ENCODE measurements at places on chromosomes 7 and 10.

DNA sequence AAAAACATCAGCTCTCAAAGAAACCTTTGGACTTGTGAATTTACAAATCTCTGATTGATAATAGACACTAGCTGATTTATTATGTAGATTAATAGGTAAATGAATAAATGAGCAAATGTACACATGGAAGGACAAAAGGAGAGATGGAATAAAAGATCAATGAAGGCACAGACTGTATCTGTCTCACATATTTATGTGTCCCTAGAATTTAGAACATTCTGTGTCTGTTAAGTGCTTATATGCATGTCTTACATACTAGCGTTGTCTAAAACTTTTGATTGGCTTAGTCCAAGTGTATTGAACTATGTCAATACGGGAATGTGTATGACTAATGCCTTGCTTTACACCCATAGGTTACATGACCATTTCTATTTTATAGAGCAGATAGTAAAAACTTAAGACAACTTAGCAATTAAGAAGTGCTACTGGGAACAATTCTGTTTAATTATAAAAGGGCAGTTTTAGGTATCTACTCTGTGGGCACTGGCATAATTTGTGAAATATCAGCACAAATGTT lies 140.3 kb downstream of the PLXDC2 start:
- DNase-seq, result no peak

- DNase-seq, result no peak
These were observed 39.8 kb upstream of the ARL4A start for GRCh38 chr7:12647364-12648219.

DNA sequence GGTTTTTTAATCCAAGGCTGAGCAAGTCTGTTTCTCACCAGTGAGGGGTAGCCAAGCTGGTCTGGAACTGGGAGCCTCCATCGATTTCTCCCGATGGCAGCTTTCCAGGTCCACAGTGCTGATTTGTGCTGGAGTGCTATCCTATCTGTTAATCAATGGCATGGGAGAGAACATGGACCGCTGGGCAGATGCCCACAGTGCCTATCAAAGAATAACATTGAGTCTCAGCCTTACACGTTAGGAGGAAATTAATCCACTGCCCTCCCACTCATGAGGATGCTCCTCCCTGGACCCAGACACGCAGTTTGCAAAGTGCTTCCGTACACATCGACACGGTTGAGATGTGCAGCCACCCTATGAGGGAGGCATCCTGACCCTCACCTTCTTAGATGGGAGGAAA lies 36.0 kb upstream of the CUX1 start:
- DNase-seq, result no peak

DNA sequence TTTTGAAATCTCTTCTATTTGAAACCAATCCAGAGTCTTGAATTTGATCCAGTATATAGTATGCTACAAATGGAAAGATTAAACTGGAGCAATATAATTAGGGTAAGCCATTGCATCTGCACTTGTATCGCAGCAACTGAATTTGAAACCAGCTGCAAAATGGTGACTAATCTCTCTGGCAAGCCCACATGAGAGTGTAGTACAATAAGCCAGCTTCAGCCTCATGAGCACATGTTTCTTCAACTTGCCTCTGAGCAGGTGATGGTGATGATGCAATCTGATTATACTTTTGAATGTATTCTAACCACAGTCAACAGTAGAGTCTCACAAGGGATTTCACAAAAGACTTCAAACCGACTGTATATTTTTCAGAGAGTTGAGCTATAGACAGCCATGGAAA lies 829 bp upstream of the RPA3 start:
- DNase-seq, result no peak

- DNase-seq, result no peak
These were observed 37.7 kb downstream of the TRIL start for GRCh38 chr7:28920424-28920823.

DNA sequence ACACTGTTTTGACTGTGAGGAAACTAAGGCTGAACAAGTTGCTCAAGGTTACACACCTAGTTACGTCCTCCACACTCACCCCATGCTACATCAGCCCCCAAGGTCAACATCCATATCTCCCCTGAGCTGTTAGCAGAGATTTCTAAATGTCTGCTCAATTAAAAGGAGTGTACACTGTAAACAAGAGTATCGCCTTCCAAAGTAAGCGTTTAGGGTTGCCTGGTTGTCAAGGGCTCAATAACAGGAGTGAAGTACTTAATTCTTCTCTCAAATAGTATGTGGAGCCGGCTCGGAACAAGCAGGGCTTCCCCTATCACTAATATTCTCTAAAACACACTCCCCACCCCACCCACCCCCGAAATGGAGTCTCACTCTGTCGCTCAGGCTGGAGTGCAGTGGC lies 412.8 kb upstream of the GALNT17 start:
- DNase-seq, result no peak

DNA sequence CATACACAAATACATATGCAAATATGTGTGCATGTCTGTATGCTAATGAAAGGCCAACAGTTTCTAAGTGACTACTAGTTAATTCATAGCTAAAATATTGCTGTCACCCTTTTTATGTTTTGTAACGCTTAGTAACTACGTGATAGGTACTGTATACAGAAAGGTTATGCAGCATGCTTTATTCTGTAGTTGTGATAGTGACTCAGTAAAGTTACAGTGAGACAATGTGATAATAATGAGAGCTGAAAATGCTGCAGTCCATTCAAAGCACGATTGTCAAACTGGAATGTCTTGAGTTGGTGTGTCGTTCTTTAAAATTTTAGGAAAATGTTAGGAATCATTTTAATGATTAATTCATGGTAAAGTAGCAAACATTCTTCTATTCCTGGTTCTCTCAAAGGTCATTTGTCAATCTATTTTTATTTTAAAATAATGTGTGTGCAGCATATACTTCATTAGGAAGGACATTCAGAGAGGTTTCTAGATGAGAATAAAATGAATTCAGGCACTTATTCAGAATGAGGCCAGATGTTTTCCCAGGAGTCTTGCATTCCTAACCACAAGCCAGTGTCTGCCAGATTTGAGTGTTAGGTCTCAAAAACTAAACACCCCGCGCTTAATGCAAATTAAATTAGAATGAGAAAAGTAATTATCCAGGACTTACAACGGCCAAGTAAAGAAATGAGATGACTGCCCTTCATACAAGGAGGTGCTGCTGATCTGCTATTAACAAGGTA lies 408.8 kb upstream of the FZD8 start:
- DNase-seq, result peak; percentile 23

DNA sequence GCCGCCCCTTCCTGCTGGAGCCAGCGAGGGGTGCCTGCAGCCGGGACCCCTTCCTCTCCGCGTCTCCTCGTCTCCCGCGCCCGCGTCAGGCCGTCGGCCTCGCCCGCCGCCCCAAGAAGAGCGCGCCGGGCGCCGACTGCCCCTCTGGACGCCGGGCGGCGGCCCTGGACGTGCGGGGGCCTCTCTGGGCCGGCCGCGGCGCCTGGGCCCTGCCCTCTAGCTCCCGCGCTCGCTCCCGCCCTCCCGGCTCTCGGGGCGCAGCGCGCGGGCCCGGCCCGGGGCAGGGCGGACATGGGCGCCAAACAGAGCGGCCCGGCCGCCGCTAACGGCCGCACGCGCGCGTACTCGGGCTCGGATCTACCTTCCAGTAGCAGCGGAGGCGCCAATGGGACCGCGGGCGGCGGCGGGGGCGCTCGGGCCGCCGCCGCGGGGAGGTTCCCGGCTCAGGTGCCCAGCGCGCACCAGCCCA lies 704 bp downstream of the ZNRF2 start:
- no peak for DNase-seq

- no peak for DNase-seq
These were observed 31.9 kb downstream of the FKBP6 start for GRCh38 chr7:73359746-73360375.

DNA sequence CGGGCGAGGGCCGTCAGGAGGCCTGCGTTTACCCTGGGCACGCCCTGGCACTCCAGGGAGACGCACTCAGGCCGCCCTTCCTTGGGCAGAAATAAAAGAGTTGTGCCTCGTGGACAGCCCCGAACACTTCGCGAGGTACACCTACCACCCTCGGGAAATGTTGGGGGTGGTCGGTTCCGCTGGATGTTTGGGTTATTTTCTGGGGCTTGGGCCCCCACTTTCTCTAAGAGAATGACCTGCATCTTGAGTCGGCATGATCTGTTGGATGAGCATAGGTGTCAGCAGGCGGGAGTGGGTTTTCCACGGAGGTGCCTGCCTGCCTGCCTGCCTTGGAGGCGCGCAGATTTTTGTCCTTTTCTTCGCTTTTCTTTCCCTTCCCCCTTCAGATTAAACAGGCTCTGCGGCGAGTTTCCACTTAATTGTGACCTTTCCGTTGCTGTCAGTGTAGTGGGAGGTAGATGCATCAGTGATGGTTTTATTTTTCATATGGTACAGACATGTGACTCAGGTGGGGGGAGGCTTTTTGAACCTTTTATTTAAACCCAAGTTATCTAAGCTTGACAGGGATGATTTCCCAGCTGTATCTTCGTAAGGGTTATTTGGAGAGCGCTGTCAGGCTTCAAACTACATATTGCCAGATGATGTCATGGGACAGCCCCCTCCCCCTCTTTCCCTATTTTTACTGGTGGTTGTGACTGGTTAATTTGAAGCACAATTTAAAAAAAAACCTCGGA lies 661 bp downstream of the HECTD2 start:
- DNase-seq, result peak; percentile 66

GRCh38 chr10:47412869-47413268 lies 28.8 kb upstream of the ZNF488 start:
- DNase-seq, result no peak

GRCh38 chr10:24168258-24169170 lies 40.4 kb upstream of the KIAA1217 start:
- DNase-seq, result no peak

- DNase-seq, result no peak
These were observed 144.1 kb downstream of the NOC3L start for GRCh38 chr10:94218493-94219183.

DNA sequence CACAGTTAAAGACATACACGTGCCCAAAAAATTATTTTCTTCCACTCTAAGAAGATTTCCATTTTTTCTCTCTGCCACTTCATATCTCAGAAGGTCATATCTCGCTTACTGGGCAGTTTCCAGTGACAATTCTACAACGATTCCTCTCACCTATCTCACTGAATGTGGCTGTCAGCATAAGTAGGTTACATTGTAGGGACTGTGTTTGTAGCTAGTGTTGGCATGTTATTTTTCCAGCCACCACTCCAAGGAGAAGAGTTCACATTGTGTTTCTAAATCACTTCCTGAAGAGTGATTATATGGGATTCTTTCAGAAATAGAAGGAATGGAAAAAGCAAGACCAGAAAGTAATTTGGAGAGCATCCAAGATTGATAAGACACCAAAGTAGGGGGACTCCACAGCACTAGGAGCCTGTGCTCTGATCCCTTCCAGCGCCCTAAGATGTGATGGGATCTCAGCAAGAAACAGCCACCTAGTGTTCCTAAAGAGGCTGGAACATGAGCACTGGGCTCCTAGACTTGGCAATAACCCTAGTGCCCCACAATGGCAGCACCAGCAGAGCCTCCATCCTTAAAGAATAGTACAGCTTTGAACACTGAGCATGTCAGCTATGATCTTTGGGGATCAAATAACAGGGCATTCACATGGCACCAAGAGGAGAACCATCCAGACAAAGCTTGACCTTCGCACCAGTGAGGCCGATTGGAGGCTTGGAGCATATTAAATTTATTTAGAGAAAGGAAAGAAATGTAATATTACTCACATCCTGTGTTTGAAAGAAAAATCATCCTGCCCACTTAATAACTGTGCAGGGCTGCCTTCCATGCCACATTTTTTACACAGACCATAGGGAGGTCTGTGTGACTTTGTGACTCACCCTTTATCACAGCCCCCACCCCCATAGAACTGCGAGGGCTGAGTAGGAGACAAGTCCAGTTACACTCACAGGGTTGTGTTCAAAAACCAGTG lies 51.8 kb downstream of the CAV1 start:
- no peak for DNase-seq

- no peak for DNase-seq
These were observed 27.6 kb downstream of the SLC35G1 start for GRCh38 chr10:93921338-93921737.

DNA sequence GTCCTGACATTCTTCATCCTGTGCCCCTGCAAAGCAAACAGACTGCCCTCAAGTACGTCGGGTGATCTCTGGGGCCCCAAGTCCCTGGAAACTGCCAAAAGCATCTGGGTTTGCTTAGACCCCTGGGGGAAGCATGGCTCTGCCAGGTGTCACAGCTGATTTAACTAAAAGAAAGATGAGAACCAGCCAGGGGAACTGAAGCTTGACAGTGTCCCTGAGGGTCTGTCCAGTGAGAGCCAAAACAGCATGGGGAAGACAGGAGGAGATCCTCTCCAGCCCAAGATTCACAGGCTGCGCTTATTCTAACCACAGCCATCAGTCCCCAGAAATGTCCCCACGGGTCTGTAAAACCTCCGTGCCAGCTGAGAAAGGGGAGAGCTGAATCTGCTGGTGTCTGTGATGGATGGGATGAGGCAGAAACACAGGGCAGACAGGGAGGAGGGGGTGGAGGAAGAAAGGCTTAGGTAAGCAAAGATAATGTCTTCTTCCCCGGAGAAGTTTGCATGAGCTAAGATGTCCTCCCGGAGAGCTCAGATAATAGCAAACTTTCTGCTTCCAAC lies 21.3 kb downstream of the CCDC3 start:
- peak; percentile 17 for DNase-seq

- DNase-seq, result no peak
These were observed 22.0 kb downstream of the UMAD1 start for GRCh38 chr7:7662527-7662926.

DNA sequence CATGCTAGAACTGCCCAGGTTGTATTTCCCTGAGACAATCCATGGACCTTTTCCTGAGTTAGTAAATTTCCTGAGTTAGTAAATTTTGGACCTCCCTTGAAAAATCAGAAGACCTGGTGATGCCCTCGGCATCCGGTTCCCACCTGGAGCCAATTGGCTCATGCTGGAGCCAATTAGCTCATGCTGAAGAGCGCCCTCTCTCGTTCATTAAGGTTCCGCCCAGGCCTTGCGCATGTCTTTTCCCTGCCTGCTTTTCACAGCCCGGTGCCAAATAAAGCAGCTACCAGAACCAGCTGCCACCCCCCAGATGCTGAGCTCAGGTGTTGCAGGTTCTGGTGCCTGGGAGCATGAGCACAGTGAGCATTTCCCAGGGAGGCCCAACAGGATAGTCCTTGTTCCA lies 96.2 kb downstream of the APBB1IP start:
- no peak for DNase-seq

DNA sequence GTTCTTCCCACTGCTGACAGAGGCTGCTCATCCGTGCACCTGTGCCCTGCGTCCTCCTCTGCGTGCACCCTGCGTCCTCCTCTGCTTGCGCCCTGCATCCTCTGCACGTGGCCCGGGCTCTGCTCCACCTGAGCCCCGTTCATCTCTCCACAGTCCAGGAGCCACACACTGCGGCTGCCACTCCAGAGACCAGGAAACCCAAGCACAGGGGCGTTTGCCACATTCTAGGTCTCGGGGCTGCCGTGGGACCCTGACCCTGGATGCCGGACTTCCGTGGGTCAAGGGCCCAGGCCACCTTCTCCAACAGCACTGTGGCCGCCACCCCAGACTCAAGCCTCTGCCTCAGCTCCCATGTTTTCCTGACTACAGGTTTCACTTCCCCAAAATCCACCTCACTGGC lies 460.4 kb downstream of the PTPRN2 start:
- no peak for DNase-seq

GRCh38 chr7:88437132-88437531 lies 130.4 kb upstream of the STEAP4 start:
- DNase-seq, result no peak
